ENCODE measurements at places on chromosomes 1 and 21.

GRCh38 chr1:225460021-225460736, 32.3 kb upstream of the LBR start:
- DNase-seq = no peak

DNA sequence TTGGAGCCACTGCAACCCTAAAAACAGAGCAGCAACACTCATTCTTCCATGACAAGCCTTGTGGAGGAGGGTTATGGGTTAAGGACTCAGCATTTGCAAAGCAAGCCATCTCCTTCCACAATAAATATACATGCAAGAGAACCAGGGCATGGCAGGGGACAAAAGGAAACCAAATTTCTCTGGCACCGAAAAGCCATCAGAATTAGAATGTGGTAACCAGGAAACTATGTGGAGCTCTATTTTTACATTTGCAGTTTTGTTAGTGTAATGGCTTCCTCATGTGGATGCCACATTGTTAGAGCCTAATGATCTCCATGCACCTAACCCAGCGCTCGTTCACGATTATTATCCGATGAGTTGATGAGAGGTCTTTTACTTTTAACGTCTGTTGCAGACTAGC, 91.7 kb downstream of the NAV1 start:
- DNase-seq = no peak

DNA sequence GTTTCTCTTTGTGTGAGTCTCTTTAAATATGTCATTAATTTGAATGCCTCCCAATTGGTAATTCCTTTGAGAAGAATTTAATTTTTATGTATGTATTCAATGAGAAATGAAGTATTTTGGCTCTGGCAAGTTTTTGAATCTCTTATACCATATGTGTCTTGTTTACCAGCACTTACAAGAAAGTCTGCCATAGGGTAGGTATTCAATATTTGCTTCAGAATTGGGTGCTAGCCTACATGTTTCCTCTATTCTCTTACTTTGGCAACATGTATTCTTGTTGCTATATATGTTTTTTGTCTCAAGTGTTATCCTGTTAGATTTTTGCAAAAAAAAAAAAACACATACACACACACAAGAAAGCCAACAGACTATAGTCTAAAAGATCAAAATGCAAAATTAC, 350.5 kb upstream of the PRMT6 start:
- DNase-seq = no peak

- no peak for DNase-seq
Measured at GRCh38 chr1:4137621-4138415, 237.7 kb upstream of the C1orf174 start.

- no peak for DNase-seq
Measured at GRCh38 chr21:45073301-45074047, 906 bp upstream of the ADARB1 start.

- DNase-seq = no peak
Measured at GRCh38 chr1:42845866-42846256, 552 bp upstream of the ZNF691 start.

DNA sequence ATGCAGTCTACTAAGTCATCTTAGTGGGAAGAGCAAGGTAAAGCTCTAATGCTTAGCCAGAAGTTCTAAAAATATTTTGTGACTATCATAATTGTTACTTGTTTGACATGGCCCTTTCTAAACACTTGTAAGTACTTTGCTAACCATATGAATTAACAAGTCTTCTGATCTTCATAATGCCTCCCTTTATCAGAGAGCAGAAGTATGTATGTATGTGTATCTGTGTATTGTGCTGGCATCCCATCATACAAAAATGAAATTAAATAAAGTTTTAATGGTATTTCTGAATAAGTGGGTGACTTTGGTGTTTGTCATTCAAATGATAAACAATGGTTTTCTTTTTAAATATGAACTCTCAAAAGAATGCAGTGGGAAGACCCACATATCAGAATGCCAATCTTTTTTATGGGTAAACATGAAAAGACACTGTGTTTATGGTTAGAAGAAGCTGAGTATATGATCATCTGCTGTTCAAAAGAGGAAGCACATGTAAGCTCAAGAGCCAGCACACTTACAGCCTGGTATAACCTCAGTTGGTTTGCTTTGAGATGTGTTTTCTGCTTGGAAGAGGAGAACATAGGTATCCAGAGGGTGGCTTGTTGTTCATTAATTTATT, 159.6 kb downstream of the CLEC20A start:
- no peak for DNase-seq

All from activated CD8-positive, alpha-beta memory T cell treated with anti-CD3 and anti-CD28 coated beads for 1 hour (primary cell).